ENCODE measurements at places on chromosomes 4 and X.

GRCh38 chr4:158777423-158778155, 8.8 kb downstream of the FNIP2 start:
- DNase-seq = no peak

DNA sequence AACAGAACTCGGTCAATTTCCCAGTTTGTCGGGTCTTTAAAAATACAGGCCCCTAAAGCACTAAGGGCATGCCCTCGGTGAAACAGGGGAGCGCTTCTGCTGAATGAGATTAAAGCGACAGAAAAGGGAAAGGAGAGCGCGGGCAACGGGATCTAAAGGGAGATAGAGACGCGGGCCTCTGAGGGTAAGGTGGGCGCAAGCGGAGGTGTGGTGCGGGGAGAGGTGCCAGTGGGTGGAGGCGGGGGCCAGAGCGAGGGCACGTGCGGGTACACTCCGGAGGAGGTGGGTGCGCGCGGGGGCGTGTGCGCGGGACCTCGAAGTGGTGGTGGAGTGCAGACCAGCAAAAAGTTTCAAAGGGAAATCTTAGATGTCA, 787 bp upstream of the TET2 start:
- DNase-seq = no peak

- DNase-seq = no peak
Observed at GRCh38 chr4:161172396-161173026, 991.3 kb downstream of the FSTL5 start.

DNA sequence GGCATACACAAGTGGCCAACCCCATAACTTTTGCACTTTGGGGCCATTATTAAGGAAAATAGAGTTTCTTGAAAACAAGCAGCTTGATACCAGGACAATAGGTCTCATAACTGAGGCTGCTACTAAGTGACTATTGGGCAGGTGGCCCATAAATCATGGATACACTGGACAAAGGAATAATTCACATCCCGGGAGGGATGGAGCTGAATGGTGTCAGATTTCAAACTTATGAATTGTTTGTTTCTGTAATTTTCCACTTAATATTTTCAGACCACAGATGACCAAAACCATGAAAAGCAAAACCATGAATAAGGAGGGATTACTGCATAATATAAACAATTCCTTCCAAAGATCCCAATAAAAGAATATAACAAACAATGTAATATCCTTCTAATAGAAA, 114.4 kb downstream of the WDFY3 start:
- no peak for DNase-seq

DNA sequence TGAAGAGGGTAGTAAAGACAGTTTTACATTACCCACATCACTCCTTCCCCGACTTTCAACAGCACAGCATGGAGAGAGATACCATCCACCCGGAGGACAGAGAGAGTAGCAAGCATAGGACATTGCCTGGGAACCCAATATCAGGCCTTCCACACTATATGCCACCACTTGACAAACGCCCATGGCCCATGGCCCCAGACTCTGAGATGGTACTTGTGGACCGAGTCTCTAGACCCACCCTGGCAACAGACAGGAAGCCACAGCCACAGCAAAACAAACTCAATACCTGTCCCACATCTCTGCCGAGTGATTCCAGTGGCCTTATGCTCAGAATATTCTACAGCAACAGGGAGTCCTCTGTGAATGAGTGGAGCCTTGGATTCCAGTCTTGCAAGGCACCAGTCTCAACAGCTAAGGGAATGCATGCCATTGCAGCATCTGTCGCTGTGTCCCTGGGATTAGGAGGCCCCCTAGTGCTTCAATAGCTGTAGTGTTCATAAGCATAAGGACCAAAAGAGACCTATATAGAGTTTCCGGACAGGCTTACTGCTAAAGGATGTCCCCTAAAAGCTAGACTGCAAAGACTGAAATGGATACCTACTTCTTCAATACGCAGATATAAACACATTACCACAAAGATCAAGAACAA, 14.7 kb upstream of the CT55 start:
- DNase-seq = peak; percentile 23

GRCh38 chr4:26613237-26613636, 29.4 kb downstream of the TBC1D19 start:
- no peak for DNase-seq

DNA sequence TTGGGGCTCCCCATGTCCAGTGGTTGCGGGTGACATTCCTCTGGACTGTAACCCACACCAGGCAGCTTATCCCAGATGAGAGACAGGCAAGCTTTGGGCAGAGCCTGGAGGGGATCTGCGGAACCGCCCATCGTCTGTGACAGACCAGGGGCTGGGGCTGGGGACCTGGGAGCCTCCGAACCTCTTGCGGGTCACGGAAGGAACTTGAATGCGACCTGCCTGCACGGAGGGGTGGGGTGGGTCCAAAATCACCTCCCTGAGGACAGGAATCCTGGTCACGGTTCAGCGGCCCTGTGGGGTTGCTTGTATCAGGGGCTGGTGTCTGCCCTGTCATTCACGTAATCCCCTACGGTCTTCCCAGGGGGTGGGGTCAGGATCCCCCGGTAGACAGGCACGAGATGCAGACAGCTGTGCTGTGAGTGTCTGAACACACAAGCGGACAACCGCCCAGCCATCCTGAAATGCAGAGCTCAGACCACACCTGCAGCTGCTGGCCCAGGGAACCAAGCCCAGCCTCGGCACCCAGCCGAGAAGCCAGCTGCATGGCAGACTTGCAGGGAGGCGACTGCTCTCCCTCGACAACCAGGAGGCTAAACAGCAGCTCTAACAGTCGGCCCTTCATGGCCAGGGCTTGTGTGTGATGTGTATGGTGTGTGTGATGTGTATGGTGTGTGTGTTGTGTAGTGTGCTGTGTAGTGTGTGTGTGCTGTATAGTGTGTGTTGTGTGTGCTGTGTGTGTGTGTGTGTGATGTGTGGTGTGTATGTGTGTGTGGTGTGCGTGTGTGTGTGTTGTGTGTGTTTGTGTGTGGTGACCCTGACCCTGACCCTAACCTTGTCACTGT, 105.9 kb upstream of the ADRA2C start:
- no peak for DNase-seq

DNA sequence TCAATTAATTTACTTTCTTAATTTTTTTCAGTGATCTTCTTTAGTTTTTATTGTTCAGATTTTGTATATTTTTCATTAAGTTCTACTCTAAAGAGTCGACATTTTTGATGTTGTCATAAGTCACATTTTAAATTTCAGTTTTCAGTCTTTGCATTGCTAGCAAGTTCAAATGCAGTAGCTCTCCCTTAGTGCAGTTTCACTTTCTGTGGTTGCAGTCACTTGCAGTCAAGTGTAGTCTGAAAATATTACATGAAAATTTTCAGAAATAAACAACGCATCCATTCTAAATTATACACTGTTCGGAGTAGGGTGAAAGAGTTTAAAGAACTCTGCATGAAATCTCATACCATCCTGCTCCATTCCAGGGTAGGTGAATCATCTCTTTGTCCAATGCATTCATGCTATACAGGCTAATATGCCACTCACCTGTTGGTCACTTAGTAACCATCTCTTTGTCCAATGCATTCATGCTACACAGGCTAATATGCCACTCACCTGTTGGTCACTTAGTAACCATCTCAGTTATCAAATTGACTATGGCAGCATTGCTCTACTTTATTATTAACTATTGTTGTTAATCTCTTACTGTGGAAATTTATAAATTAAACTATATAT, 356.9 kb downstream of the STPG2 start:
- DNase-seq = no peak

DNA sequence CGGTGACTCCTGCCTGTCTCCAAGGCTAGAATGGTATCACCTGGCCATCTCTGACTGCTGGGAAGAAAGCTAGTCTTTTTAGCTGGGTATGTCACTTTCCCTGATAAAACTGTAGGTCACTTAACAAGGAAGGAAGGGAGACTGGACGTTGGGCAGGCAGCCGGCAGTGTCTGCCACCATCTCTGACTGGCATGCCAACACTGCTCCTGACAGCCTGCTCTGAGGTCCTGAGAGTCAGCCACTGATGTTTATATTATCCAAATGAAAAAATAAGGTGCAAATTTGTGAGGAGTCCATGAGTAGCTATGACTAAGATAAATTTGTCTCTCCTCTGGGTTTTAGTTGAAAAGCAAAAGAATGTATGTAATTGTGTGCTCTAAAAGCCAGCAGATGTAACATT, 77.2 kb downstream of the SNX25 start:
- DNase-seq = no peak

GRCh38 chrX:3820167-3820566, 106.7 kb upstream of the PRKX start:
- no peak for DNase-seq

GRCh38 chrX:139795196-139795595, 87.2 kb upstream of the MCF2 start:
- DNase-seq = no peak

- DNase-seq = no peak
Observed at GRCh38 chr4:155639704-155640523, 26.7 kb upstream of the GUCY1A1 start.

DNA sequence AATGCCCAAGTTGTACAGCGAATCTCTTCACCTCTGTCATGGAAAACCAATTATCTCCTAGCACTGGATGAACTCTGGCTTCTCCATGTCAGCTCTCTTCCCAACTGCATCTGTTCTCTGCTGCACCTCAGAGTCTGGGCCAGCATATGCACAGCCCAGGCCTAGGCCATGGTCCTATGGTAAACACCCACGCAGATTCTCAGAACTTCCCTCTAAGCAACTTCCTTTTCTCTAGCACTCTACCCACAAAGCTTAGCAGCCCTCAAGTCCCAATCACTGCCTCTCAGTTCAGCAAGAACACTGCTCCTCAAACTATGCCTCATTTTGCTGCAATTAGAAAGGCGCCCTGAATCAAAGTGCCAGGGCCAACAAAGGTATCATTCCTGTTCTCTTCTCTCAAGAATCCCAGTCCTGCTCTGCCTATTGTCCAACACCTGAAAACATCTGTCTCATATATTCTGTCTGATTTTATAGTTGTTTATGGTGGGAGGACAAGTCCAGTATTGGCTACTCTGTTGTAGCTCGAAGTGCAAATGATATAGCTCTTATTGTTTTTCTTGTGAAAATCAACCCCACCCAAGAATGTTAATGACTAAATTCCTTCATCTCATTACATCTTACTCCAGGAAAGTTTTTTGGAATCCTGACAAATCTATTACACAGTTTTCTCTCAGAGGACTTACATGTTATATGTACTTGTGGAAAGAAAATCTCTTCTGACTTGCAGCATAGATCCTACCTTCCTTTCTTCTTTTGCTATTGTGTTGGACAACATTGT, 85.4 kb downstream of the DCHS2 start:
- DNase-seq = no peak

GRCh38 chr4:164571593-164572390, 182.1 kb upstream of the SMIM31 start:
- no peak for DNase-seq

GRCh38 chr4:87532907-87533306, 3.7 kb upstream of the SPARCL1 start:
- DNase-seq = no peak

DNA sequence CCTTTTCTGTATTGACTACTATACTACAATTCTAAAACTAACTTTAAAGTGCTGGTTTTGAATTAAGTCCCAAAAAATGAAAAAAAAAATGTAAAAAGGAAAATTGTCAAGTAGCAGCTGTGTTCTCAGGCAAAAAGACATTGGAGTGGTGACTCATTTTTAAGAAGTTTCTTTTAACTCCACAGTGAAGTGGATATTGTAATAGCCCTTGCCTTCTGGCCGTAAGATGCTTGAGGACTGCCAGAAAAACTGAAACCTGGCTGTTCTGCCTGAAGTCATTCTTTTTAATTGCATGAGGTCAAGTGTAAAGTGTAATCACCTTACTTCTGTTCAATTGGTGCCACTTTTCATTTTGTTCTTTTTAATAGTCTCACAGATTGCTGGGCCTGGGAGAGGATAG, 28.9 kb downstream of the SPANXD start:
- no peak for DNase-seq

Measured in activated CD4-positive, alpha-beta T cell treated with anti-CD3 and anti-CD28 coated beads, Interleukin-2, amount 50 U/mL, for 1 hour (primary cell).